Myometrial cell (primary cell): ENCODE measurements at places on chromosomes 12 and 14. TPM values are rescaled to one million over a fixed set of nuclear protein-coding genes. Genes with fewer than 3 reads are reported as not detected.

The SLC17A8 gene
- 0.29 TPM in 1 of 2 replicates, not detected in the other for total RNA-seq

The SCN8A gene
- 4.0 and 7.4 TPM in 2 replicates for total RNA-seq

The DNAH10 gene
- under 0.01 TPM in 2 replicates for total RNA-seq

The TTC6 gene
- total RNA-seq: under 0.01 TPM in 1 of 2 replicates, not detected in the other

The CMKLR1 gene
- total RNA-seq: not detected in 2 replicates

The DRAM1 gene
- 43.2 and 60.3 TPM in 2 replicates for total RNA-seq

The SLC39A5 gene
- not detected in 2 replicates for total RNA-seq

The TPPP2 gene
- not detected in 2 replicates for total RNA-seq
